ENCODE measurements at places on chromosomes 13 and 19.

DNA sequence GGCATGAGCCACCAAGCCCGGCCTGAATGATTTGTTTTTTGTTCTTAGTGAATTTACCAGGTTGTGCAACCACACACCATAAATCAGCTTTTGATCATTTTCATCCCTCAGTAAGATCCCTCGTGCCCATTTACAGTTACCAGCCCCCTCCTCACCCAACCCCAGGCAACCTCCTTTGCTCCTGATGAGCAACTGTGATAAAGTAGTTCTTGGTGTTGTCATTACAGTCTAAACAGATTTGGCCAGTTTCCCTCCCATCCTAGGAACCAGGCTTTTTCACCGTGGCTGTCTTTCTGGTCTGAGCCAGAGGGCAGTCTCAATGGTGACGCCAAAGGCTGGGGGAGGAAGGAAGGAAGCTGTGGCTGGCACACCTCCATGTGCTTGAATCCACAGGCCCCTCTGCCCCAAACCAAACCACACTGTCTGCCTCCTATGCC lies 61.2 kb upstream of the WDFY2 start:
- no peak for DNase-seq

- no peak for DNase-seq
Measured at GRCh38 chr13:27638521-27638920, 16.8 kb downstream of the POLR1D start.

DNA sequence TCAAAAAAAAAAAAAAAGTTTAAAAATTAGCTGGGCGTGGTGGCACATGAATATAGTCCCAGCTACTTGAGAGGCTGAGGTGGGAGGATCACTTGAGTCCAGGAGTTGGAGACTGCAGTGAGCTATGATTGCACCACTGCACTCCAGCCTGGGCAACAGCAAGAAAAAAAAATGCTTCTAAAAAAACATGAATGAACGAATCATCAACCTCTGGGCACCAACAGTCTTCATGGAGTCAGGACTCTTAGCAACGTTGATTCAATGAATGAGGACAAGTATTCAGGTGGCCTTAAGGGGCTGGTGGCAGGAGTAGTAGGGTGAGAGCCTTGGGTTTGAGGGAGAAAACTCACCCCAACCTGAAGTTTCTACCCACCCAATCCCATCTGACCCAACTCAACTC lies 20.6 kb upstream of the OLFM2 start:
- no peak for DNase-seq

DNA sequence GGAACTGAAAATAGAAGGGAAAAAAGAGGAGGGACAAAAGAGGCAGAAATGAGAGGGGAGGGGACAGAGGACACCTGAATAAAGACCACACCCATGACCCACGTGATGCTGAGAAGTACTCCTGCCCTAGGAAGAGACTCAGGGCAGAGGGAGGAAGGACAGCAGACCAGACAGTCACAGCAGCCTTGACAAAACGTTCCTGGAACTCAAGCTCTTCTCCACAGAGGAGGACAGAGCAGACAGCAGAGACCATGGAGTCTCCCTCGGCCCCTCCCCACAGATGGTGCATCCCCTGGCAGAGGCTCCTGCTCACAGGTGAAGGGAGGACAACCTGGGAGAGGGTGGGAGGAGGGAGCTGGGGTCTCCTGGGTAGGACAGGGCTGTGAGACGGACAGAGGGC lies at the start of gene CEACAM5:
CEACAM5 (plus strand) TSS at position 146 of the 400 bp plus-strand sequence; CDS start at position 252, 106 bp downstream.
- no peak for DNase-seq

- no peak for DNase-seq
Measured at GRCh38 chr13:53038993-53039392, 10.4 kb downstream of the OLFM4 start.

DNA sequence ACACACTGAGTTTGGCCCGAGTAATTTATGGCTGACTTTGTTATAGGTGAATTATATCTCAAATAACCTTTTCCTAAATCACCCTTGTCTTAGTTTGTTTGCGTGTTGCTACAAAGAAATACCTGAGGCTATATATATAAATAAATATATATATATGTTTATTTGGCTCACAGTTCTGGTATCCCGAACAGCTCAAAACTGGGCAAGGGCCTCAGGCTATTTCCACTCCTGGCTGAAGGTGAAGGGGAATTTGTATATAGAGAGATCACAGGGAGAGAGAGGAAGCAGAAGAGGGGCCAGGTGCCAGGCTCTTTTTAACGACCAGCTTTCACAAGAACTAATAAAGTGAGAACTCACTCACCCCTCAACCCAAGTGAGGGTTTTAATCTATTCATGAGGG lies 159.9 kb upstream of the STARD13 start:
- no peak for DNase-seq

- DNase-seq = no peak
Measured at GRCh38 chr13:21322327-21322965, 136.7 kb downstream of the ZDHHC20 start.

- no peak for DNase-seq
Measured at GRCh38 chr13:110485604-110486003, 75.9 kb downstream of the RAB20 start.

- no peak for DNase-seq
Measured at GRCh38 chr19:53466726-53467484, 628 bp upstream of the ZNF813 start.

DNA sequence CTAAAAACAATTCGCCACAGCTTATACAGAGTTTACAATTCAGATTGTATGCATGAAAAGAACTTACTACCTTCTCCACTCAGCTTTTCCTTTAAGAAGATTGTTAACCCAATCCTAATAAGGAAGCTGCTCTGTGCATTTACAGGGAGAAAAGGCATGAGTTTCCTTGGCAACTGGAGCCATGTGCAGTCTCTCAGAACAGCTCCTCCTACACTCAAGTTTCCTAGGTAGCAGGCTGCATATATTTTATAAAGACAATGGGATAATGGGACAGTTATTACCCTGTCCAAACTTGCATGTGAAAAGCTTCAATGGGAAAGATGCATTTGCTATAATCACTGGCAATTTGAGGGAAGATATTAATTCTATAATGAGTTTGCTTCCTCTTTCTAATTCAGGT lies 125.5 kb upstream of the TRPC4 start:
- no peak for DNase-seq

GRCh38 chr19:44525721-44526430 lies 3.6 kb downstream of the CEACAM20 start:
- no peak for DNase-seq

GRCh38 chr13:50174630-50175029 lies 159.4 kb downstream of the KCNRG start:
- DNase-seq = no peak

DNA sequence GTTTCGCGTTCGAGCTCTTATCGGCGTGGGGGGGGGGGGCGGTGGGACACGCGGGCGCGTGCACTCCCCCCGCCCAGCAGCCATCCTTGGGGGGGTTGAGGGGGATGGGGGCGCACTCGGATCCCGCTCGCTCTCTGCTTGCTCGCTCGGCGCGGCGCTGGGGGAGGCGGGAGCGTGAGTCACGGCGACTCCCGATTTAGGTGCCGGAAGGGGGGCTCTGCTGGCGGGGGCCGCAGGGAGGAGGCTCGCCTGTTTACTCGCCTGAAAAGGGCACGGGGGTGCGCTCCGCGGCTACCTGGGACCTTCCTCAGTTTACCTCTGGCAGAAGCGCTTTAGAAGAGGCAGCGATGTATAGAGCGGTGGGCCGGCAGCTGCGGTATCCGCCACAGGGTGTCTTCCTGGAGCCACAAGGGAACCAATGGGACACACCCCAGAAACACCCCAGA lies 1.1 kb upstream of the PDE4A start:
- DNase-seq = no peak

DNA sequence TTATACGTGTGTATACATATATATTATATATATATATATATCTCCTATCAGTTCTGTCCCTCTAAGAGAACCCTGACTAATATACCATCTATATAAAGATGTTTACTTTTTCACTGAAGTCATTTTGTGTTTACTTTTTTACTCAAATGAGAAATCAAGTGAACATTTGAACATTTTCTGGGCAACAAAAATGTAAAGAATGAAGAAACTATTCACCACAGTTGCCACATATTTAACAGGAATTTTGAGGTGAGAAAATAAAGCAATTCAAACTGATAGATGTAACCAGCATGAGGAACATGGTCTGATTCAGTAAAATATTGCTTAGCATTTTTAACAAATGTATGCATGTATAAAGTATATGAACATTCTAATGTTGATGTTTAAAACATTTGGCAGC lies 299.2 kb upstream of the KLHL1 start:
- DNase-seq = no peak

- DNase-seq = no peak
Measured at GRCh38 chr19:51781999-51782398, 13.0 kb upstream of the FPR3 start.

GRCh38 chr13:36026531-36026930 lies 104.7 kb downstream of the DCLK1 start:
- no peak for DNase-seq

- DNase-seq = no peak
Measured at GRCh38 chr13:94317063-94317491, 162.4 kb downstream of the DCT start.

DNA sequence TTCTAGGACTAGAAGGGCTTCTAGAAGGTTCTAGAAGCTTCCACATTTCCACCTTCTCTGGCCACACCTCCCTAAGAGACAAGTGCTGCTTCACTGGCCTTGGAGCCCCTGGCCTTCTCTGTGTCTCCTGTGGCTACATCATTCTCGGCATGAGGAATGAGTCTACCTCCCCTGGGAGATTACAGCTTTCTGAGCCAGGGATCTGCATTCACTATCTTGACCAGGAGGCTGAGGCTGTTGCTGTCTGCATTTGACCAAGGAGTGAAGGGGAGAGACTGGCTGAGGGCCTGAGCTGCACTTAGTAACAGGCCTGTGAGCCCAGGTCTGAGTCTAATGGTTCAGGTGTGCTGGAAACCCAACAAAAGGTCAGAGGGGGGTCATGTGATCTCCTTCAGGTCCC lies 5.3 kb downstream of the CPAMD8 start:
- DNase-seq = no peak

DNA sequence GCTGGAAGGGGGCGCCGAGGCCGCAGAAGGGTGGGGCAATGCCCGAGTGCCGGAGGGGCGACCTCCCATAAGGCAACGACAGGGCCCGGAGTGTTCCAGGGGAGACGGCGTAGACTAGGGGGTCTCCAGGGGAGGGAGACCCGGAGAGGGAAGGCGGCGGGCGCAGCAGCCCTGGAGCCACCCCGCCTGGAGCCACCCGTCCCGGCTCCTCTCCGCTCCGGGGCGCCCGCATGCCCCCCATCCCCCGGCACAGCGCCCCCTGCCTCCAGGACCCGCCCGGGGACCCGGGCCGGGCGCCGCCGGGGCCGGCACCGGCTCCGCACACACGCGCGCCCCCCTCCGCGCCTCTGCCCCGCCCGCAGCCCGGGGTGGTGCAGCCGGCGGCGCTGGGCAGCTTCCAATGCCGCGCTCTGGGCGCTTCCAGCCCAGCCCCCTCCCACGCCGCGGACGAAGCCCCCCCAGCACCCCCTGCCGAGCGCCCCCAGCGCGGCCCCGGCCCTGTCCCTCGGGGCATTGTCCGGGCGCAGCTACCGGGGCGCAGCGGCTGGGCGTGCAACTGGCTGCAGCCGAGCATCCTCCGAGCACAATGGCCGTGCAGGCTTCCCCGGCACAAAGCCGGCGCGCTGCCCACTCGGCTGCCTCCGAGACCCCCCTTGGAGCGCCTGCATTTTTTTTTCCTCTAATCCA lies 519 bp downstream of the PTPRS start:
- DNase-seq = no peak

- no peak for DNase-seq
Measured at GRCh38 chr13:49454388-49455006, 10.4 kb downstream of the SETDB2 start.

GRCh38 chr19:3450796-3451411 lies 29.4 kb downstream of the SMIM24 start:
- DNase-seq = no peak

DNA sequence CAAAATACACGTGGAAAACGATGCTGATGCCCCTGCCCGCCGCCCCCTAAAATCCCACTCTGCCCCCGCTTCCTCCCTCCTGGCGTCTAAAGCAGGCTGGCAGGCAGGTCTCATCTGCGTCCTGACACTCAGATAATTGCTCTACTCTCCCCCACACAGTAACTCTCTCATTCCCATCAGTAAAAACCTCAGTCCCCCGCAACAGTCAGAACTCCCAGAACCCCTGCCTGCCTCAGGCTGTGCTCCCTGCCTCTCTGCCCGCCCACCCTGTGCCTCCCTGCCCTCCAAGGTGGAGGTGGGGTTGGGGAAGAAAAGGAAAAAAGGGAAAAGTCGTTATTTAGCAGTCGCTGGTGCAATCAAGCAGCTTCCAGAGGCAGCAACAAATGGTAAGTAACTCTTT lies 473.7 kb downstream of the EFNB2 start:
- no peak for DNase-seq

DNA sequence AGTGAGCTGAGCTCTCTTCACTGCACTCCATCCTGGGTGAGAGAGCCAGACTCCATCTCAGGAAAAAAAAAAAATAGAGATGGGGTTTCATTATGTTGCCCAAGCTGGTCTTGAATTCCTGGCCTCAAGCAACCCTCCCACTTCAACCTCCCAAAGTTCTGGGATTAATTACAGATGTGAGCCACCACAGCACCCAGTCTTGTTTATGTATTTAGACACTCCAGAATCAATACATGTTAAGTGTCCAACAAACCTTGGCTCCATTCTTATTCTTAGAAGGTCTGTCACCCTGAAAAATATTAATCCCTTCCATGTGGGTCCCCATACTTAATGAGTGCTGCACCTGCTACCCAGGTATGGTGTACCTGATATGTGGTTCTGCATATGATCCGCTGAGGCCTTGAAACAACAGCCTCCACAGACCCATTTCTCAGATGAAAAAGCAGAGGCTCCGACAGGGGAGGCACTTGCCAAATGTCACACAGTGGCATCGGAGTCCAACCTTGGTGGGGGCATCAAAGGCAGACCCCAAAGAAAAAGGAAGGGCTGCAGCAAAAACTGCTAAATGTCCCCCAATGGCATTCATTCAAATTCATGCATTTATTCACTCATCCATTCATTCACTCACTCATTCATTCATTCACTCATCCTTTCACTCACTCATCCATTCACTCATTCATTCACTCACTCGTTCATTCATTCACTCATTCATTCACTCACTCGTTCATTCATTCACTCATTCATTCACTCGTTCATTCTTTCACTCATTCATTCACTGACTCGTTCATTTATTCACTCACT lies 16.7 kb downstream of the TICAM1 start:
- DNase-seq = no peak

DNA sequence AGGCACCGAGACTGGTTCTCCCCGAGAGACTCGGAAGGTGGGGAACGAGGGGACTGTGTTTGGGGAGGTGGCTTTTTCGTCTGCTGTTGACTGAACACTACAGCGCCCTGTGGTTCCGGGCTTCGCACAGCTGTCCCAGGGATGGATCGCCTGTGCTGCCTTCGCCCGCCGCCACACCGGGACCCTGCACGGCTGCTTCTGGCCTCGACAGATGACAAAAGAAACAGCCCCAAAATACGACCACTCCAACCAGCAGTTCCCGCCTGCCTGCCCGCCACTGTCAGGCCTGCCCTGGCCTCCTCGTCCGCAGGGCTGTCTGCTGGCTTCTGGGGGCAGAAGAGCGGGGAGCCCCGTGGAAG lies 13.3 kb upstream of the GNA15 start:
- no peak for DNase-seq

- no peak for DNase-seq
Measured at GRCh38 chr13:40438999-40439797, 227.2 kb downstream of the FOXO1 start.

GRCh38 chr13:27969082-27969865 lies at the start of gene CDX2:
CDX2 (minus strand) TSS chr13:27969315; CDS start chr13:27969006, 309 bp downstream.
- no peak for DNase-seq

- no peak for DNase-seq
Measured at GRCh38 chr13:70894258-70894657, 786.0 kb upstream of the KLHL1 start.

Measured in GM12892 (cell line).